ENCODE measurements at places on chromosomes 6 and 20. TPM values are rescaled to one million over a fixed set of nuclear protein-coding genes. Genes with fewer than 3 reads are reported as not detected.
A peak's percentile ranks its signal among the peaks of the same experiment; 100 is the strongest.

The HLA-DQA2 gene
- not detected for polyA plus RNA-seq

GRCh38 chr6:143536461-143536865 lies 24.9 kb upstream of the FUCA2 start:
- DNase-seq: no peak

DNA sequence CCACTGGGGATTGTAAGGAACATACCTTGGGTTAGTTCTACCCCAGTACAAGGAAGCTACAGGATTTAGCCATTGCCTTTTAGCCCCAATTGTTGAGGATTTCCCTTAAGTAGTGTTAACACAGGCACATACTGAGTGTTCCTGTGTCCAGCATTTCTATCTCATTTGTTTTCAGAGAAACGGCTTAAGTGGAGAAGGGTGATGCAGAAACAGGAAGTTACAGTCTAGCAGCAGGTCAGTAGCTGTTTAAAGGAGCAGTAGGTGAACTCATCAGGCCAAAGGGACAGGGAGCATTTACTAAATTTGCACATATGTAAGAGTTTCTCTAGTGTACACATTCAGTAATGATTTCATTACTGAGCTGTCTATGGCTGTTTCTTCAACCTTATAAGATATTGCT lies 644.2 kb upstream of the GJE1 start:
- no peak for DNase-seq

The SLC17A9 gene
- polyA plus RNA-seq: 0.29 TPM

The PKHD1 gene
- polyA plus RNA-seq: not detected

DNA sequence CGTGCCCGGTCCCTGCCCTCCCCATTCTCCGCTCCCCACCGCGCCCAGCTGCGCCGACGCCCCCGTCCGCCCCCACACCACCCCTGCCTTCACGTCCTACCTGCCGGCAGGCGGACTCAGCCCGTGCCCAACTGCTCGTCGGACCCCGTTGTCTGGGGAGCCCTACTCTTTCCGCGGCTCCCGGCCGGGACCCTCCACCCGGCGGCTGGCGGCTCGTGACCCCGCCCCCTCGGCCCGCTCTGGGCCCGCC lies at the start of gene SERAC1:
Gene SERAC1, minus strand, starts transcription at position 223 of the 250 bp plus-strand sequence. CDS start 9,899 bp downstream, outside the sequence.
- DNase-seq: no peak

GRCh38 chr6:94129926-94130325 lies 710.6 kb upstream of the EPHA7 start:
- DNase-seq: no peak

GRCh38 chr6:153312634-153313033 lies 181.6 kb upstream of the RGS17 start:
- DNase-seq: peak; percentile 22

DNA sequence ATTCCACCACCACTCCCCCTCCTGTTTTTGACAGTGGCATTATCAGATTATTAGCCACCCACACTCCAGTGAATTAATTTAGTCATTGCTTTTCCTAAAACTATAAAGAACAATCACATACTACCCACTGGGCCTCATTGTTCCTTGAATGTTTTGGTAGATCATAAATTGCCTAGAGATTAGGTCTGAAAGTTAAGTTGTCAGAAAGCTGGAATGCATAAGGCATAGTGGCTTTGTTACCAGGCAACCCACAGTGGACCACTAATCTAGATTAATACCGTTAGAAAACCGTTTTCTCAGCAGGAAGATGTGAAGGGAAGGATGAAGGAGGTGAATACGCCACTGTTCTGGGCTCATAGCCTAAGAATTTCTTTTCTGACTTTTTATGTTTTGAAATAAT lies 75.6 kb downstream of the SAMD3 start:
- DNase-seq: no peak

The CCM2L gene
- not detected for polyA plus RNA-seq

- no peak for DNase-seq
Measured at GRCh38 chr6:43077981-43078511, 1.9 kb downstream of the PTK7 start.

- no peak for DNase-seq
Measured at GRCh38 chr6:61909486-61909885, 376.5 kb downstream of the KHDRBS2 start.

DNA sequence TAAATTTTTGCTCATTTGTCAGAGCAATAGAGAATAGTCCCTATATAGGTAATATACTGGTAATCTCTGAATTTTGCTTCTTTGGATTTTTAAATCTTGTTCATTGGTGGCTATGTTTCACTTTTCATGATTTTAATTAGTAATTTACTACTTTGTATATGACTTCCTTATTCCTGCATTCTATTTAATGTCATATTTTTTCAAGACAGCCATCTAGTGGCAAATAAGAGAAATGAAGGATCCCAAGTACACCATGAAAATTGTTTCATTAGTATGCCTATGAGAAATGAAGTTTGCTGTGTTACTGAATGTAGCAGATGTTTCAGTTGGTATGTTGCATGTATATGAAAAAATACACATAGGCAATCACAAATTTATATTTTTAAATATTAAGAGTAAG lies 82.4 kb downstream of the ZNF292 start:
- no peak for DNase-seq

DNA sequence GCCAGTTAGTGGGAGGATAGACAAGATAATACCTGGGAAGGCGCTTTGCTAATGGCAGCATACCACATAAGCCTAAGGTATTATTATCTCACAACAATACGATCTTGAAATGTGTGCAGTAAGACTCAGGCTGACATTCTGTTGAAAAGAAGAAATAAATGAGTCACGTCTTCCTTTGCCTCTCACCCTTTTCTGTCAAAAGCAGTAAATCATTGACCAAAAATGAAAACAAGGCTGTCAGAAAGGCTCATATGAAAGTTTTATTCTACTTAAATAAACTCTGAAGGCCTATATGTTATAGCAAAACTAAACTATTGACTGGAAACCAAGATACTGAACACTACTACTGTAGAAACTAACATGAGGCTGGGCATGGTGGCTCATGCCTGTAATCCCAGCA lies 43.1 kb upstream of the IL20RA start:
- no peak for DNase-seq

The PTGIS gene
- not detected for polyA plus RNA-seq

GRCh38 chr6:148514091-148514845 lies 171.6 kb downstream of the SASH1 start:
- DNase-seq: no peak

The UBE2C gene
- 264 TPM for polyA plus RNA-seq

GRCh38 chr20:9635750-9636149 lies 121.4 kb downstream of the LAMP5 start:
- DNase-seq: no peak

- no peak for DNase-seq
Measured at GRCh38 chr6:14434916-14435690, 317.5 kb downstream of the CD83 start.

The BTN1A1 gene
- not detected for polyA plus RNA-seq

- no peak for DNase-seq
Measured at GRCh38 chr6:121160276-121160675, 174.0 kb downstream of the TBC1D32 start.

GRCh38 chr6:156189195-156189594 lies 588.0 kb upstream of the ARID1B start:
- no peak for DNase-seq

DNA sequence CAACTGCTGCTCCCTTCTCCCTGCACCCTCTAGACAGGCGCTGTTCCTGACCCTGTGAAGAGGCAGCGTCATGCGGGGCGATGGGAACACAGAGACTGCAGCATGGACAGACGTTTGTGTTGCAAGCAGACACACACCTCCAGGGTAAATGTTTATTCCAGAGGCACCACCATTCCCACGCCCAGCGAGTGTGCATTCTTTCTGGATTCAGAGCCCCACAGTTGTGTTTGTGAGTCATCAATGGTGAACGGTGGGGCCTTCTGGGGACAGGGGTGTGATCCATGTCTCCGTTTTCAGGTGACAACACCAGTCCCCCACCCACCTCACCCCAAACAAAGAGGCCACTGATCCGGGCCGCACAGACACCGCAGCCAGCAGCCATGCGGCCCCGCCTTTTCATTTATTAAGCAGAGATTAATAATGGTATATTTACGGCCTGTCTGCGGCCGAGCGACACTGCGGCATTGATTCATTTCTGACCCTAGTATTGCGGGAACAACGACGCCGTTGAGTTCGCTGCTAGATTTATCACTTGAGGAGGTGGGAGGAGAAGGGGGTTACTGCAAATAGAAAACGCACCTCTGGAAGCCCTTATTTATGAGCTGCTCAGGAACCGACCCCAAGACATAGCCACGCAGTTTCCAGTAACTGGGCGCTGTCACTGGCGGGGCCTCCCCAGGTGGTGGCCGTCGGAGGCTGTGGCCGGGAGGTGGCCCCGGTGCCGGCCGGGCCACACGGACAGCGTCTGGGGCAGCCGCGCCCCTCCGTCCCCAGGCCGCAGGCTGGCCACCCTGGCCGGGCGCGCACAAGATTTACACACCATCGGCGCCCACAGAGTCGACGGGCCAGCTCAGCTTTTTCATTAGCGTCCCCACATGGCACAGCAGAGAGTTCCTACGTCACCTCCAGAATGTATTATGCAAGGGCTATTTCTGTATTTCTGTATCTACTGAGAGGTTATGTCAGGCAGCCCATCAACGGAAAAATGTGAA lies 367.6 kb downstream of the THBS2 start:
- no peak for DNase-seq

- DNase-seq: no peak
Measured at GRCh38 chr6:21438986-21439352, 154.6 kb upstream of the SOX4 start.

GRCh38 chr6:98782772-98783171 lies 51.6 kb upstream of the POU3F2 start:
- no peak for DNase-seq

DNA sequence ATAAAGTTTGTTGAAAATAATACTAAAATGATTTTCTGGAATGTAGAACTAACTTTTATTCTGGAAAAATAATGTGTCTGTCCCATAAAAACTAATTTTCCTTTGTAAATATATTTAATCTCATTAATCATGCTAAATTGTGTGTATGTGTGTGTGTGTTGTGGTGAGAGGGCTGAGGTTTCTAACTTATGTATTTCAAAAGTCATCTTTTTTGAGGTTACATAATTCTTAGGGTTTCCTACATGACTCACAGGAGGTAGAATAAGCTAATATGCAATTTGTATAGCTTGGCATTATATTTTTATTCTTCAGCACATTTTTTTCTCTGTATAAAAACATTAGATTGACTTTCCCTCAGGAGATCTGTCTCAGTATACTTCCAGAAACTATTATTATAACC lies 64.1 kb upstream of the CLVS2 start:
- DNase-seq: no peak

- peak; percentile 42 for DNase-seq
Measured at GRCh38 chr20:56626367-56627121, 2.6 kb upstream of the TFAP2C start.

- DNase-seq: no peak
Measured at GRCh38 chr6:147911686-147912085, 403.2 kb downstream of the SAMD5 start.

GRCh38 chr20:3691306-3691705 lies 9.5 kb upstream of the ADAM33 start:
- no peak for DNase-seq

The PAK1IP1 gene
- polyA plus RNA-seq: 34.4 TPM

DNA sequence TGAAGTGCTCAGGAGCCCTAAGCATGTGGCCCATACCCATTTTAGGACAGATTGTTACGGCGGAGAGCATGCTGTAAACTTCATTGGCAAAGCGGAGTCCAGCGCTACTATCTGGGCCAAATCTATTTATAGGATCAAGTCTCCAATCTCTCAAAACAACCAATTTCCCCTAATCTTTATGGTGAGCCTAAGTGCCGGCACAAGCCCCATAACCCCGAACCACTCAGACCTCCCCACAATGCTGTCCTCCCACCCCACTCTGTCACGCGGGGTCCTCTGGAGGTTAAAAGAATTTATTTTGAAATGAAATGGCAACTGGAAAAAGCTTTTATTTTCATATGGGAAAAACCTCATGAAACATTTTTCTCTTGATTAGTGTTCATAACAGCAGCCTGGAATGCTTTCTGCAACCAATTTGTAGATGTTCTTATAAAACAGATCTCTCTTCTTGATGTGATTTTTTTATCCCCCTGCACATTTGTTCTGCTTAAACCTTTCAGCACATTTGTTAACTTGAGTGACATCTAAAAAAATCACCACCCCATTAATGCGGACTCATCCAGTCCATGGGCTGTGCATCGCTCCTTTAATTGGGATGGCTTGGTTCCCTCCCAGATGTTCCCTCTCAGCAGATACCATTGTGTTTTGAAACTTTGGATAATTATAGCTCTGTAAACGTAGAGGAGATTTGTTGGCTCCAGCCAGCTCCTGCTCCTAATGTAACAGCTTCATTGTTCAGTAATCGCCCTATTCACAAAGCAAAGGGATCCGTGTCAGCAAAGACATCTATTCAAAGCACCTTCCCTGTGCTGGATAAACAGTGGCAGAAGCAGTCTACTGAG lies 323.6 kb downstream of the CD83 start:
- DNase-seq: no peak

- DNase-seq: peak; percentile 52
Measured at GRCh38 chr20:6492271-6493055, 275.0 kb upstream of the BMP2 start.

The SGK2 gene
- polyA plus RNA-seq: not detected

DNA sequence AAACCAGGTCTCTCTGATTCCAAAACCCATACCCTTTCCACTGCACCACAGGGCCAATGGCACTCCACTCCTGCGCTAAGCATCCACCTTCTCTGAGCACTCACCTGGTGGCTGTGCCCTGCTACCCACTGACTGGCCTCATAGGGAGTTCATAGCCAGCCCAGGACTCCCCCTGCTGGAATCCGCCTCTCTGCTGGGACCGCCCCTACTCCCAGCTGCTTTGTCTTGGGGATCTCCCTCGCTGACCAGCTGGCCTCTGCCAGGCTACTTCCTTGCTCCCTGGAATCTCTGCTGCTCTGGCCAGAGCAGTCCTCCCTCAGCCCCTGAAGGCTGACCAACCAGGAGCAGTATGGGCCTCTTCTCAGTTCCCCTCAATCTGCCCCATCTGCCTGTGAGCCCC lies 129.7 kb downstream of the FAXC start:
- DNase-seq: no peak

GRCh38 chr6:1957746-1958145 lies 287.7 kb downstream of the GMDS start:
- no peak for DNase-seq

DNA sequence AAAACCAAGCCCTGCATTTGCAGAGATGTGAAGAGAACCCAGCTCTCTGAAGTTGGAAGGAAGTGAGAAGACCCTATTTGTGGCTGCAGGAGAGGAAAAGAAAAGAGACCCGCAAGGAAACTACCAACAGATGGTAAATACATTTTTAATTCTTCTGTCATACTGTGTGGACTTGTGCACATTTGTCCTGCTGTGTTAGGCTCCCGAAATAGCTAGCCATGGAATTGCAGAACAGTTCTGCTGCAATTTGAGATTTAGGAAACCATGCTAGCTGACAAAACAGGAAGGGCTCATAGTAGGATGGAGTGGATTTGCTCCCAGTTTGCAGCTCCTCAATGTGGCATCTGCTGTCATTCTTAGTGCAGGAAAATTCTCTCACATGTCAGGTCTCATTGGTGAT lies 12.1 kb upstream of the ATXN1 start:
- DNase-seq: no peak

GRCh38 chr6:29864037-29864810 lies 36.6 kb downstream of the HLA-G start:
- DNase-seq: no peak

- DNase-seq: no peak
Measured at GRCh38 chr20:40743141-40743775, 54.2 kb upstream of the MAFB start.

- DNase-seq: peak; percentile 56
Measured at GRCh38 chr6:113315879-113316278, 541.3 kb upstream of the MARCKS start.

All from foreskin keratinocyte (primary cell).